ENCODE measurements at places on chromosomes 2 and 18.

DNA sequence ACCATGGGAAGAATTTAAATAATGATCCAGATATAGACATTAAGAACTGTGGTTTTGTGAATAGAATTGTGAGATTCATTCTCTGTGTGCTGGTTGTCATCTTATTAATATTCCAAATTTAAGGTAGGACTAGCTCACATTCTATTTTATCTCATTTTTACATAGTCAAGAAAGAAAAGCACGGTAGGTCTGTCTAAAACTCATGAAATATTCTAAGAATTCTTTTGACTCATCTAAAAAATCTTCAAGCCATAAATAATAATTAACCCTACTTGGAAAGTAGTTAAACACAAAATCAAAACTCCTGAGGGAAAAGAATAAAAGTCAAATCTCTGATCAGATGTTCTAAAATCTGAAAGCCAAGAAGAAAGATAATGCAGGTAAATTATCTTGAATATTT, 388.8 kb upstream of the CHAC2 start:
- no peak for DNase-seq

- DNase-seq, result no peak
Measured at GRCh38 chr2:27369471-27370025, 590 bp downstream of the EIF2B4 start.

- DNase-seq, result no peak
Measured at GRCh38 chr2:113391073-113391472, 46.4 kb upstream of the ZNG1B start.

DNA sequence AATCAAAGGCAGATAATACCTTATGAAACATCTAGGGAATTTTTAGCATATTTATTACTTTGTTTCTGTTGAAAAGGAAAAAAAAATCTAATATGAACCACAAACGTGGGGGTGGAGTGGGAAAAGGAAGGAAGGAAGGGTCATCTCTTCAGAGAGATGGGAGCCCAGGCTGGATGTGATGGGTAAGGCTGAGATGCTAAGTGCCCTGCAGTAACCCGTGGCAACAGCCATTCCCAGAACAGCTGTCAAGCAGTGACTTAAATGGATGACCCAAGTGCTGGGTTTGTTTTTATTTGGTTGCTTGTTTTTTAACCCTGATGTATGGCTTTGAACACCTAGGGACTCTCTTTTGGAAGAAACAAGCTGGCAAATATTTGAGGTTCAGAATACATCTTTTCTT, 50.7 kb upstream of the KLF7 start:
- DNase-seq, result no peak

GRCh38 chr2:77834360-77835002, 312.3 kb upstream of the LRRTM4 start:
- DNase-seq, result no peak

DNA sequence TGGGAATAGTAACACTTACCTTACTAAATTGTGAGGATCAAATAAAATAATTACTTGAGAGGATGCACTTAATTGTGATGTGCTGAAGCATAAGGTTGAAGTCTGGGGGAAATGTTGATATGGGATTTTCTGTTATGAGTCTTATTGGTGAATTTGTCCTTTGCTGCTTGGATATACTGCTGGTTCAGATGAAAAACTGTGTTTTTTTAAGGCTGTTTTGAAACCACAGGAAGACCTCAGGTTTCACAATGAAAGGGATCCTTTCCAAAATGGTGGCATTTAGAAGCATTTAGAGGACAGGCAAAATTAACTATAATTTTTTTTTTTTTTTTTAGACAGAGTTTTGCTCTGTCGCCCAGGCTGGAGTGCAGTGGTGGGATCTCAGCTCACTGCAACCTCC, 34.9 kb downstream of the SPATS2L start:
- DNase-seq, result no peak

DNA sequence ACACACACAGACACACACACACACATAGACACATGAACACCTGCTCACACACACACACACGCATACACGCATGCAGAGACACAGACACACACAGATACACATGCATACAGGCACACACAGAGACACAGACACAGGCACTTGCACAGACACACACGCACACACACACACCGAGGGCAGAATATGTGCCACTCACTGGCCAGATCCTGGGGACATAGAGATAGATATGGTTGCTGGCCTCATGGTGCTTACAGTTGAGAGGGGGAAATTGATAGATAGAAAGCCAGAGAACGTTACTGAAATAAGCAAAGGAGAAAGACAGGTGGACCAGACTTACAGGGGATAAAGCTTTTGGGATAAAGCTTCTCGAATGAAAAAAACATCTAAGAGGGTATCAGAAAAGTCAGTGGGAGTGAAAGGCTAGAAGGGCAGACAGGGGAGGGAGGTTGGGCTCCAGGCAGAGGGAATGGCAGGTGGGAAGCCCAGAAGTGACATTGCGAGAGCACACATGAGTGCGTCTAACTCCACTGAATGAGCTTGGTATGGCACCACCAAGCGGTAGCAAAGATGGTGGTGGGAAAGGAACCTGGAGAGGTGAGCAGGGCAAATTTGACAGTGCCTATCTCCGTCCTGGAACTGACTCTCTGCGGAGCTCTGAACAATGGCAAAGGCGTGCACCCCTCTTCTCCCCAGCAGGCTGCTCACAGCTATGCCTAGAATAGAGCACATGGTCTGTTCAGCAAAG, 390.1 kb upstream of the TRIB2 start:
- no peak for DNase-seq

GRCh38 chr2:171972329-171972982, 27.3 kb upstream of the METAP1D start:
- no peak for DNase-seq

- no peak for DNase-seq
Measured at GRCh38 chr2:17573085-17573803, 32.7 kb downstream of the VSNL1 start.

DNA sequence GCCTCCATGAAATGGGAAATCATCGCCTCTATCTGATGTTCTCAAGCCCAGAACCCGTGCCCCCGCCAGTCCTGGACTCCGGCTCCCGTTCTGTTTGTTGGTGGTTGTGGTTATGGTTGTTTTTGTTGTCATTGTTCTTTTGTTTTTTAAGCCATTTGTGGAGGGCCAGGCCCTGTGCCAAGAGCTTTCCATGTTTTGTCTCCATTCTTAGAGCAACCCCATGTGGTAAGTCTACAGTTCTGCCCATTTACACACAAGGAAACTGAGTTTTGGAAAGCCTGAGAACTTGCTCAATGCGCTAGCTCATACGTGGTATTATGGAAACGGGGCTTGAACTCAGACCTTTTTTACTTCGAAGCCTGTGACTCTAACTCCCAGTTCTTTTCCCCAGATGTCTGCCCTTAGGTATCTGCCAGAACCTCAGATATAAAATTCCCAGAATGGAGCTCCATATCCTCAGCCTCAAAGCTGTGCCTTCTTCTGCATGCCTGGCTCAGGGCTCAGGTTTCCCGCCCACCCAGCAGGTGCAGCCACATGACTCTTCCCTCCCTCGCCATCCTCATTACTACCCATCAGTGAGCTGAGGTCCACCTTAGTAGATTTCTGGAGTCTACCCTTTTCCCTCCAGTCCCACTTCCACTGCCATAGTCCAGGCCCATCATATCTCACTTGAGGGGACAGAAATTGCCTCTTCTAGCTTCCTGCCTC, 194.1 kb downstream of the KLHL29 start:
- DNase-seq, result no peak

Data from AG04449 (cell line).